ENCODE measurements at places on chromosomes 11 and 22.

DNA sequence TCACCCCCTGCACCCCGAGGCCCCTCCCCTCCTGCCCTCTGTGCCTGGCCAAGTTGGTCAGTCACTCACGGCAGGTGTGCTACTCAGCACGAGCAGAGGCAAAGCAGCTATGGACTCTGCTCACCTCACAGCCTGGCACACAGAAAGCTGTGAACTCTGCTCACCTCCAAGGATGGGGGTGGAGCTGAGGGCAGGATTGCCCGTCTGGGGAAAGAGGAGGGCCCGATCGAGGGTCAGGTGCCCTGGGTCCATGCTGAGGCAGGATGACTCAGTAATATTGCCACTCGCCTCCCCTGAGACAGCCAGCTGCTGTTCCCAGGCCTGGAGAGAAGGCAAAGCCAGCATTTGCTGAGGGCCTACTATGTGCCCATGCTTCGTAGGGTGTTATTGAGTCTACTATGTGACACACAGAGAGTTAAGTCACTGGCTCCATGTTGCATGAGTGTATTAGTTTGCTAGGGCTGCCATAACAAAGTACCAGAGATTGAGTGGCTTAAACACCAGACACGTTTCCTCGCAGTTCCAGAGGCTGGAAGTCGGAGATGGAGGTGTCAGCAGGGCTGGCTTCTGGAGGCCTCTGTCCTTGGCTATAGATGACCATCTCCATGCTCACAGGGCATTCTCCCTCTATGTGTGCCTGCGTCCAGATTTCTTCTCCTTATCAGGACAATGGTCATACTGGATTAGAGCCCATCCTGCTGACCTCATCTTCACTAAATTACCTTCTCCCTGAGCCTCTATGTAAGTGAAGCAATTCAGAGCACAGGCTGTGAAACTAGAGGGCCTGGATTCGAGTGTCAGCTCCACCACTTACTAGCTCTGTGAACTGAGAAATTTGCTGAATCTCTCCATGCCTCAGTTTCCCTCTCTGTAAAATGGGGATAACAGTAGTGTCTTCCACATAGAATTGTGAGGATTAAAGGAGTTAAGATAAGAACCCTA is 13.2 kb upstream of the TSKU start:
- DNase-seq = no peak

DNA sequence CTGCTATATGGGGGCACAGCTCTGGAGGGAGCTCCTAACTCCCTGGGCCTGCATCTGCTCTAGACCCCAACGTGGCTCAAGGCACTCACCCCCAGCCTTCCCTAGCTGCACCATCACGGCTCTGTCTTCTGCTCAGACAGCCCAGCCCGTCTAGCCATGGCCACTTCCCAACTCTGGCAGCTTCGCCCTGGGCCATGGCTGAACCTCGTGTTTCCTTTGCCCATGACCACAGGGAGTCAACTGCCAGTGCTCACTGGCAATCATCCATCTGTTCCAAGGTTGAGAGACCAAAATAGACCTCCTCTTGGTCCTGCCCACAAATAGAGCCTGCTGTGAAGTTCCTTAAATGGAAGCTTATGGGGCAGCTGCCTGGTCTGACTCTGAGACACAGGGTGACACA is 5.4 kb downstream of the LMO1 start:
- DNase-seq = no peak

DNA sequence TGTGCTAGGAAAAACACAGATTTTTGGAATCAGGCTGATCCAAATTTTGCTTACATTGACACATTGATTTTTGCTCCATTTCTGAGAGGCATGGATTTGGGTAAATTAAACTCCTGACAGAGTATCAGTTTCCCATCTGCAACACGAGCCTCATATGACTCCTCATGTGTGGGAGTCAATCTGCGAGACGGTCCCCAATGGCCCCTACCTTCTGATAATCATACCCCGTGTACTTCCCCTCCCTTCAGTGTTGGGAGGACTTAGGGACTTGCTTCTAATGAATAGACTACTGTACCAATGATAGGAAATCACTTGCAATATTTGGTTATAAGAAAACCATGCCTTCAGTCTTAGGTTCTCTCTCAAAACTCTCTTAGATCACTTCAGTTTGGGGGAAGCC is 302.7 kb downstream of the ETS1 start:
- DNase-seq = no peak

- no peak for DNase-seq
Observed at GRCh38 chr11:102061276-102061675, 14.0 kb downstream of the CFAP300 start.

GRCh38 chr11:36156161-36156816 is 132.9 kb downstream of the COMMD9 start:
- DNase-seq = no peak

DNA sequence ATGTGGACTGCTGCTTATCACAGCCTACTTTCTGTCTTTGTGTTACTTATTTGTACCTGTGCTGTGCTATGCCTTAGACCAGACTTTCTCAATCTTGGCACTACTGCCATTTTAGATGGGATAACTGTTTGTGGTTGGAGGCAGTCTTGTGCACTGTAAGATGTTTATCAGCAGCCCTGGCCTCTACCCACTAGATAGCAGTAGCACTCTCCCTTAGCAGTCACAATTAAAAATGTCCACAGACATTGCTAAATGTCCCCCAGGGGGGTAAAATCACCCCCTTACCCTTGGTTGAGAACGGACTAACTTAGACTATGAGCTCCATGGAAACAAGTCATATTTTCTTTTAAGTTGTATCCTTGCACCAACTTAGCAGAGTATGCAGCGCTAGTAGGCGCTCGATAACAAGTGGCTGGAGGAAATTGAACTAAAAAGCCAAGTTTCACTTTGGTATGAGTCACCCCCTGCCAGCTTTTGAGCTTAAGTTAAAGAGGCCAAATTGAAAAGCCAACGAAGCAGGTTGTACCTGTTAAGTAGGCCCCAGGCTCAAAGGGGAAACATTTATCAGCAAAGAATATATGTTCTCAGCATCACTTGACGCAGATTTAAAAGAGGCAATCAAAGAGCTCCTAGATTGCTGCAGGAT is 304.8 kb upstream of the SORL1-AS1 start:
- no peak for DNase-seq

All from stimulated activated CD8-positive, alpha-beta memory T cell treated with anti-CD3 and anti-CD28 coated beads, Interleukin-4, amount 100 ng/mL, for 48 hours (primary cell).